ENCODE measurements at places on chromosomes 11 and 22.

- DNase-seq = no peak
These were observed 203.8 kb downstream of the CASP12 start for GRCh38 chr11:104694259-104695064.

- no peak for DNase-seq
These were observed 11.7 kb downstream of the SEC14L2 start for GRCh38 chr22:30408388-30409102.

GRCh38 chr11:26557666-26558065 lies 14.4 kb downstream of the MUC15 start:
- DNase-seq = no peak

- DNase-seq = no peak
These were observed 23.9 kb upstream of the DRICH1 start for GRCh38 chr22:23655891-23656475.

GRCh38 chr22:44685384-44686056 lies 16.5 kb upstream of the PRR5 start:
- DNase-seq = peak; percentile 90

DNA sequence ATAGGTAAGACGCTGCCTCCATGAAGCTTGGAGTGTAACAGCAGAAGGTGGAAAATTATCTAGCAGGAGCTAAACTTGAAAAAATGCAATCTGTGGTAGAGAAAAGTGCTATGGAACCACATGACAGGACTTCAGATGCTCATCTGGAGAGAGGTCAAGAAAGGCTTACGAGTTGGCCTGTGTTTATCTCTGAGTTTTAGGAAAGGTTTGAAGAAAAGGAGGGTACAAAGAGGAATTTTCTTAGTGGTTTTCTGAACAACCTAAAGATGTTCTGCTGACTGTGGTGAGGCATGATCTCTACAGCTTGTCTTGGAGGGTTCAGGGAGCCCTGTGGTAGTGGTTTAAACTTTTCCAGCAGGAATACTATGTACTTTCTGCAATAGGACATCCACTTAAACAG lies 8.2 kb downstream of the FJX1 start:
- DNase-seq = no peak

- DNase-seq = no peak
These were observed 27.7 kb downstream of the ARFGAP2 start for GRCh38 chr11:47148903-47149531.

GRCh38 chr11:6298605-6299004 lies 21.7 kb downstream of the CAVIN3 start:
- DNase-seq = peak; percentile 44

Data from activated T-cell treated with anti-CD3 and anti-CD28 coated beads, Interleukin-2, amount 50 U/mL, for 48 hours (primary cell).